ENCODE measurements at places on chromosomes 7 and 10.
A peak's percentile ranks its signal among the peaks of the same experiment; 100 is the strongest.

- no peak for DNase-seq
Observed at GRCh38 chr7:149475121-149476045, 14.5 kb upstream of the ZNF777 start.

GRCh38 chr7:141012044-141012685, 2.6 kb downstream of the MRPS33 start:
- DNase-seq: peak; percentile 57

GRCh38 chr7:110888641-110889040, 202.3 kb upstream of the LRRN3 start:
- DNase-seq: no peak

GRCh38 chr7:33421429-33421828, 292.1 kb downstream of the BBS9 start:
- DNase-seq: no peak

DNA sequence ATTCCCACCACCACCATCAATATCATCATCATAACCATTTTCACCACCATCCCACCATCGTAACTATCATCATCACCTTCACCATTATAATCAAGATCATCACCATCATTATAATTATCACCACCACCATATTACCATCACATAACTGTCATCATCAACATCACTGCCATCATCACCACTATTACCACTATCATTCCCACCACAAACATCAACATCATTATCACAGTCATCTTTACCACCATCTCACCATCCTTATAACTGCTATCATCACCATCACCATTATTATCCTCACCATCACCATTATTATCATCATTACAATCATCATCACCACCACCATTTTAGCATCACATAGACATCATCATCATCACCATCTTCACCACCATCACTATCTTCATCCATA, 167.1 kb upstream of the ZMIZ1 start:
- DNase-seq: no peak

GRCh38 chr10:71696628-71697326, 22.8 kb downstream of the C10orf105 start:
- DNase-seq: peak; percentile 39

- no peak for DNase-seq
Observed at GRCh38 chr7:71442492-71443190, 310.7 kb downstream of the GALNT17 start.

DNA sequence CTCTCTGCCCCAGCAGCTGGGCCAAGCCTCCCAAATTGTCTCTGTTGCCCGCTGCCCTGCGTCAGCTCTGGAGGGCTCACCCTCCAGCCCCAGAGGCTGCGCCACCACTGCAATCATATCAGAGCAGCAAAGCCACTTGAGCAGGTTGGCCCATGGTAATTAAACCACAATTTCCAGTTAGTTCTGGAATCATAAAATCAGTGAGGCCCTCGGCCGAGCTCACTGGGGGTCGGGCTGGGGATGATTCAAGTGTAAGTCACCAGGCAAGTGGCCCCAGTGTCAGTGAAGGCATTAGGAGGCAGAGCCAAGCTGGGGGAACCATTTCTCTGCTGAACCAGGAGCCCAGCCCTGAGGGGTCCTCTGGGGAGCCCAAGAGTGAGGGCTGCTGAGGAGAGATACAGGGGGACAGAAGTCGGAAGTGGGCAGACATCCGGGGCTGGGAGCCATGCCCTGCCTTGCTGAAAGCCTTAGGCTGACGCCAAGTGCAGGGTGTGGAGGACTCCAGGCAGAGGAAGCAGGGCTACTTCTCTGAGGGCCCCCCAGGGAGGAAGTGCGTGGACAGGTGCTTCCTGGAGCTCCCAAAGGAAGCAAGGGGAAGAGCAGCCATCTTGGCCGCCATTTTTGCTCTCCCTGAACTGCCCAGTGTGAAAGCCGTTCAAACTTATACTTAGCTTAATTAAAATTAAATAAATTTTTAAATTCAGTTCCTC, 29.5 kb upstream of the SLC29A3 start:
- no peak for DNase-seq

DNA sequence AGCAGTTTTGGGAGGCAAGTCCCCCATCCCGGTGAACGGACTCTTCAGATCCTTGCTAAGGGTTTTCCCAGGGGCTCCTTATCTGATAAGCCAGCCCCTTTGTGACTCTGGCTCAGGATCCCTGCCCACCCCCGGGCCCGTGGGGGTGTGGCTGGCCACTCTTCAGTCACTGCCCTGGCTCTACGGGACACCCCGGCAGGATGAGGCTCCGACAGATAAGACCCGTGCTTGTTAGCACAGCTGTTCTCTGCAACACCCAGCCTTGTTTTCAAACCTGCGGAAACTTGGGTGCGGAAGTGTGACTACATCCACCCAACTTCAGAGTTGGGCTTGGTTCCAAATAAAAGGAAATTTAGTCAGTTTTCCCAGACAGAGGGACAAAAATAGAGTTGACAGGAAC, 66.7 kb upstream of the PODXL start:
- no peak for DNase-seq

- DNase-seq: no peak
Observed at GRCh38 chr7:129438839-129439651, 4.8 kb downstream of the STRIP2 start.

DNA sequence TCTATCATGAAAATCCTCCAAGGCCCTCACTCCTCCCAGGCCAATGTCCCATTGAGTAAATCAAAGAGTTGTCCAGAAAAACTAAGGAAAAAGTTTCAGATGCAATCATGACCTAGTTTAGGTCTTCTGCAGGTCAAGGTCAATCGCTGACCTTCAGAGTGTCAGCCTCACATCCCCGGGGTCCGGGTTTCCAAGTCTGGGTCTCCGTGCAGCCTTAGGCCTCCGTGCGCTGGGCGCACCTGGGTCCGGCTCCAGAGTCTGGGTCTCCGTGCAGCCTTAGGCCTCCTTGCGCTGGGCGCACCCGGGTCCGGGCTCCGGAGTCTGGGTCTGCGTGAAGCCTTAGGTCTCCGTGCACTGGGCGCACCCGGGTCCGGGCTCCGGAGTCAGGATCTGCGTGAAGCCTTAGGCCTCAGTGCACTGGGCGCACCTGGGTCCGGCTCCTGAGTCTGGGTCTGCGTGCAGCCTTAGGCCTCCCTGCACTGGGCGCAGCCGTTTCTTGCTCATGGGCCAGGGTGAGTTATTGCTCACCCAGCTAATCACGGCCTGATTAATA, 236.2 kb downstream of the TCERG1L start:
- no peak for DNase-seq

GRCh38 chr7:144786522-144786921, 49.3 kb downstream of the TPK1 start:
- DNase-seq: no peak
